DMS 273 treated with DMSO at 0.1 percent for 48 hours (cell line): ENCODE measurements at places on chromosomes 3 and 15.

GRCh38 chr3:23319366-23320312, 116.5 kb downstream of the UBE2E2 start:
- no peak for DNase-seq

DNA sequence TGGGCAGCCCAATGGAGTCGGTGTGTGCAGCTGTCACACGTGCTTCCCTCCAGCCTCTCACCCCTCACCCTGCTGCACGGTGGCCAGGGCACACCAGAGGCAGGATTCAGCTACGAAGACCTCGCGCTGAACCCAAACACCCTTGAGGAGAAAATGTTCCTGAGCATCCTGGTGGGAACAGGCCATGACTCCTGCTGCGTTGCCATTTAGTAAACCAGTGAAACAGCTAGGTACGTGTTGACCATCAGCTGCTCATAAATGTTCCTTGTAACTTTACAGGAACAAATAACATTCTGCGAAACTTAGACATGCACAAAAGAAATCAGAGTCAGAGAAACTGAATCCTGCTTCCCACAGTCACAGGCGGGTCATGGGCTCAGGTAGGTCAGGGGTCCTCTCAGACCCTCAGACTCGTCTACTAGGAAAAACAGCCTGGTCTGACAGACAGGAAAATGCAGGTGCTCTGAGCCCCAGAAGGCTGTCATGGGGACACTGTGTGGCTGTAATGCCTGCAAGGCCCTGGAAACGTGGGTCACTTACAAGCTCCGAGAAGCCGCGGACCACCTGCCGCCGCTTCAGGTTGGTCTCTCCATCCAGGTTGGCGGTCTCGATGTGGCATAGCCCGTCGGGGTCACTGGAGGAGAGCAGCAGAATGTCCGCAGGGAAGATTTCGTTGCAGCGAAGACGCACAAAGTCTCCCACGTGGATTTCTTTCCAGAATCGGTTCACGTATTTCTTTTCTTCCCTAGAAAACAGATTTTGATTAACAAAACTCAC, 82.5 kb downstream of the ATP10A start:
- DNase-seq, result no peak

- DNase-seq, result no peak
Measured at GRCh38 chr15:93852761-93853160, 378.6 kb upstream of the MCTP2 start.

GRCh38 chr3:129207479-129207878, 23.8 kb upstream of the CNBP start:
- DNase-seq, result no peak
